WTC11 (cell line): ENCODE measurements at places on chromosomes 3 and 15. TPM values are rescaled to one million over a fixed set of nuclear protein-coding genes. Genes with fewer than 3 reads are reported as not detected.

Gene GRAMD2A
- 1.8 to 2.6 TPM (median 1.9 TPM) in 3 replicates for total RNA-seq

Gene CHRNA7
- 5.6 to 7.8 TPM (median 7.3 TPM) in 3 replicates for total RNA-seq

Gene GOLGA6L4
- total RNA-seq = 2.1 to 3.5 TPM (median 2.4 TPM) in 3 replicates

Gene GRAMD1C
- 2.6 to 3.5 TPM (median 2.8 TPM) in 3 replicates for total RNA-seq

Gene DPPA2
- total RNA-seq = 14.9 to 15.8 TPM (median 15.0 TPM) in 3 replicates

Gene PLS1
- 26.4 to 32.6 TPM (median 29.9 TPM) in 3 replicates for total RNA-seq

Gene CADPS
- total RNA-seq = 4.3 to 7.5 TPM (median 7.0 TPM) in 3 replicates

Gene DNASE1L3
- not detected in 3 replicates for total RNA-seq

DNA sequence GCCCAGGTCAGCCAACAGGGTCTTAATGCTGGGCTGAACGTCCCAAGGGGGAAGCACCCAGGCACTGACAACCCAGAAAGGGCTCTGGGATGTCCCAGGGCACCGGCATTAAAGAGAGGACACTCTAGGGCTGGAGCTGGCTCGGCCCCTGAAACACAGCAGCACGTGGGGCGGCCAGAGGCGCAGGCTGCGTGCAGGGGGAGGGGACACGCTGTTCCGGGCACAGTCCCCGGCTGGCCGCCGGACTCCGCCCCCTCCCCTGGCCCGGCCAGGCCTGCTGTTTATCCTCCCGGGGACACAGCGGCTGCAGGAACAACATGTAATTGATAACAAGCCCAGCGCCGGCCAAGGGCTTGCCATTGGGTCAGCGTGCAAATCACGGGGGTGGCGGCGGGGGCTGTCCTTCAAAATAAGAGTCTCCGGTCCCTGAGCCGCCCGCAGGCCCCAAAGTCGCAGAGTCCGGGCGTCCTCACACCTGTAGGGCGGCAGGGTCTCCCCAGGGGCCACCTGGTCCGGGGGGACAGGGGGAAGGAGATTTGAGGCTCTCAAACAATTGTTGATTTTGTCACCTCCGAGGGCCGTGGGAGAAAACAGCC, 1.3 kb downstream of the KLF15 start:
- H3K27ac ChIP-seq = peak overlapping the region; percentile 89
- H3K27me3 ChIP-seq = peaks cover 23% of the 10 kb centered on the region
- H3K4me3 ChIP-seq = peak overlapping the region; percentile 96
- peaks cover 15% of the 10 kb centered on the region; the same call in 1 of the 2 replicates for H3K36me3 ChIP-seq
- H3K4me1 ChIP-seq = peaks cover 19% of the 10 kb centered on the region

DNA sequence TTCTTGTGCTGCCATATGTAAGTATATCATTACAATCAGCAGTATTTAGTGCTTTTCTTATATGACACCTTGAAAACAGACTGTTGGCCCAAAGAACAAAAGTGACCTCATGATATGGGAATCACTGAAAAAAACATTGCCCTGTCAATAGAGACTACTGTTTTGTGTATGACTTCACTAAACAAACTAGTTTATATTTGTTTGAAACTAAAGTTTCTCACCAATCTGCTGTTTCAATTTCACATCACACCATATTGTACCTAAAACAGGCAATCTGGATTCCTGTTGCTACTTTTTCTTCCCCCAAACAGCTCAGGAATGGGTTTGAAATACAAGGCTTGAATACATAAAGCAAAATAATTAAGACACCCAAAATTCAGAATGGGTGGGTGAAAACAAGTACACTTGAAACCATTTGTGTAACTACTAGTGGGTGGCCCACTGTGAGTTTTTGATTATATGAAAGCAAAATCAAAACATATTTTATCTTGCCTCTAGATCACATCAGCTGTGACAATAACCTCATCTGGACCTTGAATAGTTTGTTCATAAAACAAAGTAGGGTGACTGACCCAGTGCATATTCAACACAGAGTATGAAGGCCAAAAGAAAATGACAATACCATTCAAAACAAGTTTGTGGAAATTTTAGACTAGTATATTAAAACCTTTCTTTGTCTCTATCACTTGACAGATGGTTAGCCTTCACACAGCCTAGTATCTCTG, 5.9 kb downstream of the ZBTB20 start:
- H3K36me3 ChIP-seq = no peaks in the 10 kb centered on the region
- no peak overlapping the region for H3K4me3 ChIP-seq
- peak overlapping the region; percentile 19; the same call in 1 of the 2 replicates for H3K27ac ChIP-seq
- H3K27me3 ChIP-seq = no peaks in the 10 kb centered on the region
- H3K4me1 ChIP-seq = peaks cover 30% of the 10 kb centered on the region
- no peak for DNase-seq

DNA sequence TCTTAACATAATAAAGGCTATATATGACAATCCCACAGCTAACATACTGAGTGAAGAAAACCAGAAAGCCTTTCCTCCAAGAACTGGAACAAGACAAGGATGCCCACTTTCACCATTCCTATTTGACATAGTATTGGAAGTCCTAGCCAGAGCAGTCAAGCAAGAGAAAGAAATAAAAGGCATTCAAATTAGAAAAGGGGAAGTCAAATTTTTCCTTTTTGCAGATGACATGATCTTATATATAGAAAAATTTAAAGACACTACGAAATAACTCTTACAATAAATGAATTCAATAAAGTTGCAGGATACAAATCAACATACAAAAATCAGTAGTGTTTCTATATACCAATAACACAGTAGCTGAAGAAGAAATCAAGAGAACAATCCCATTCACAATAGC, 42.2 kb upstream of the CP start:
- H3K4me3 ChIP-seq = no peak overlapping the region
- peaks cover 7% of the 10 kb centered on the region; the same call in 1 of the 2 replicates for H3K4me1 ChIP-seq
- H3K27me3 ChIP-seq = no peaks in the 10 kb centered on the region
- DNase-seq = no peak

DNA sequence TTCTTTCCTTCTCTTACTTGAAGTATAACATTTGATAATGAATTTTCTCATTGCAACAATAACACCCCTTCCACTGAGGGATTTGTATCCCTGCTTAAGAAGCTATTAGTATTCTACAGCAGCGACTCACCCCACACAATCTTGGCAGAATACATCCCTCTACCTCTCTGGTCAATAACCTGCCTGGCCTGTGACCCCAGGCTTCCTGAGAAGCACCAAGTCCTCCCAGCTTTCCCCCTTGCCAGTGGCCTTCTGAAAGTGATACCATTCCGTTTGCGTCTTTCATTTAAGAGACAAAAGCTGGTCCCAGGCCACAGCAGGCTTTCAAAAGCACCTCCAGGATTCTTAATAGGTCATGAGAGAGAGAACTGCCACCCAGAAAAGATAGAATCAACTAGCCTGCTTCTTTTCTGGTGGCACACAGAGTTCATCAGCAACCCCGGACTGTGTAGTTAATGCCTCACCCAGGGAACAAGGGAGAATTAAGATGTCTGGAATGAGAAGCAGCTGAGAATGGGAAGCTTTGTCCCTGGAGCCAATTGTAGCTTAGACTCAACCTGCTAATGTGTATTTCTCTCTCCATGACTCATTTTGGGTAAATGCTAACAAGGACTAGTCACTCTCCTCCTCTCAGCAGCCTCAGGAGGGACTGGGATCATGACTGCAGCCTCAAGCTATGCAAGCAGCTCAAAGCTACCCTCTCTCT, 101.0 kb upstream of the CPNE4 start:
- no peak for DNase-seq
- peaks cover 6% of the 10 kb centered on the region for H3K27me3 ChIP-seq
- peak overlapping the region; percentile 50; the same call in 1 of the 2 replicates for H3K27ac ChIP-seq
- peak overlapping the region; percentile 76 for H3K4me3 ChIP-seq

DNA sequence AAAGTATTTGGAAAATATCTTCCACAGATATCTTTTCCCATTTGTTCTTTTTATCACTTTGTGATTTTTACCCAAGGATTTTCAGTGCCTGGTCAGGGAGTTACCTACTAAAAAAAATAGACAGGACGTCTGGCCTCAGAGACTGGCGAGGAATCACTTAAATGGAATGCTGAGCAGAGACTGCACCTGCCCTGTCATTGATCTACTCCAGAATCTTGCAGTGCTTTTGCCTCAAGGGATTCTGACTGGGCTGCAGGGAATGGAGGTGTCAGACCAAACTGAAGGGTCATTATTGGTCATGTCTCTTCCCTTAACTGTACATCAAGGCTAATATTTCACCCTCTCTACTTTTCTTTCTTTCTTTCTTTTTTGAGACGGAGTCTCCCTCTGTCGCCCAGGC, 12.1 kb upstream of the RYR3 start:
- H3K36me3 ChIP-seq = peaks cover 13% of the 10 kb centered on the region; the same call in 1 of the 2 replicates
- H3K4me3 ChIP-seq = no peak overlapping the region
- no peak for DNase-seq
- peaks cover under 1% of the 10 kb centered on the region; the same call in 1 of the 2 replicates for H3K4me1 ChIP-seq

DNA sequence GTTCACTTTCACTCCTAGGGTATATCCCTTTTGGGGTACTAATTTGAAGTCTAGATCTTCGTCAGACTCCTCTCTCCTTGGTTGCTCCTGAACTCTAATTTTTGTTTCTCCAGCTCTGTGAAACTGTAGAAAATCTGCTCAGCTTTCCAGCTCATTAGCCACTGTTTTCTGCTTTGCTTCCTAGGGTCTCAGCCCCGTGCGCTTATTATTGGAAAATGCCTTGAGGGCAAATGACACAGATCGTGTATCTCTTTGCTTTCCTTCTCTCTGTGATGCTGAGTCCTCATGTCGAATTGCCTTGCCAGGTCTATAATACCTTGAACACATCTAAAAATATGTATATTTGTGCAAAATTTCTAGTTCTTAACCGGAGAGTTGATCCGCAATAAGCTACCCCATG, 731.1 kb downstream of the EDEM1 start:
- no peaks in the 10 kb centered on the region for H3K4me1 ChIP-seq
- H3K27ac ChIP-seq = no peak overlapping the region
- H3K27me3 ChIP-seq = no peaks in the 10 kb centered on the region; the same call in 1 of the 2 replicates
- peaks cover 21% of the 10 kb centered on the region for H3K36me3 ChIP-seq
- no peak overlapping the region for H3K4me3 ChIP-seq
- no peak for DNase-seq

DNA sequence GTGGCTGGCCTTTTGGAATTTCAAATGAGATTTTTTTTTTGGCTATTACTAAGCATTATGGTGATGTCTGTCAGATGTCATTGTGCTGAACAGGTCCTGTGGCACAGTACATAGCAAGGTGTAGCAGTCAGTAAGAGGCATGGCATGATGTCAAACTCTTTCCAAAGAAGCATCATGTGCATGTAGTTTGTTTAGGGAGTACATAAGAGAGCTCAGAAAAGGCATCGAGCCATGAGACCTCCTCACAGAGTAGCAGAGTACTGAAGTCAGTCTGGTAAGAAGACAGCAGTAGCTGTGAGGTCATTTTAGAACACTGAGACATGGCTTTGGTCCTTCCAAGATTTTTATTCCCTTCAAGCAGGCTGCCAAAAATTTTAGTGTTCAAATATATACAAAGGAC, 134.9 kb upstream of the SPRED1 start:
- no peak for DNase-seq
- H3K4me3 ChIP-seq = no peak overlapping the region
- H3K36me3 ChIP-seq = peaks cover 4% of the 10 kb centered on the region; the same call in 1 of the 2 replicates
- no peaks in the 10 kb centered on the region for H3K27me3 ChIP-seq
- H3K27ac ChIP-seq = no peak overlapping the region

DNA sequence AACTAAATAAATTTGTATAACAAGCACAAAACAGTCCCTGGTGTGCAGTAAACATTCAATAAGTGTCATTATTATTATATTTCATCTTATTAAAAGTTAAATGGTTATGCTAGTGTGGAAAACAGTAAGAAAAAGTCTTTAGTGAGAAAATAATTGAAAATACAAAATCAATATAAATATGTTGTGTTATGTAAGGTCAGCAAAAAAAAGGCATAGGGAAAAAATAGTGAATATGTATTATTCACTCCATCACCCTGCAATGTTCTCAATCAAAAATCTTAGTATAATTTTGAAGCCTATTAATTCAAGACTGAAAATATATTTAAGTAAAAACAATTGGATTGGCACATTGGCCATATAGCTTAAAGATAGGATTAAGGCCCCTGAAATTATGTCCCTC, 63.3 kb upstream of the KCNMB2 start:
- H3K4me3 ChIP-seq = no peak overlapping the region
- H3K27me3 ChIP-seq = no peaks in the 10 kb centered on the region
- H3K27ac ChIP-seq = no peak overlapping the region

- DNase-seq = no peak
- no peaks in the 10 kb centered on the region for H3K36me3 ChIP-seq
- no peaks in the 10 kb centered on the region for H3K27me3 ChIP-seq
- no peak overlapping the region for H3K4me3 ChIP-seq
Measured at GRCh38 chr3:49255112-49255511, 21.9 kb downstream of the C3orf62 start.

- no peak for DNase-seq
- H3K4me1 ChIP-seq = peaks cover 72% of the 10 kb centered on the region
- peaks cover 5% of the 10 kb centered on the region for H3K36me3 ChIP-seq
- H3K27me3 ChIP-seq = peaks cover 11% of the 10 kb centered on the region
Measured at GRCh38 chr3:56119575-56120349, 348.5 kb downstream of the ERC2 start.
